ENCODE measurements at places on chromosomes 12 and 14.

DNA sequence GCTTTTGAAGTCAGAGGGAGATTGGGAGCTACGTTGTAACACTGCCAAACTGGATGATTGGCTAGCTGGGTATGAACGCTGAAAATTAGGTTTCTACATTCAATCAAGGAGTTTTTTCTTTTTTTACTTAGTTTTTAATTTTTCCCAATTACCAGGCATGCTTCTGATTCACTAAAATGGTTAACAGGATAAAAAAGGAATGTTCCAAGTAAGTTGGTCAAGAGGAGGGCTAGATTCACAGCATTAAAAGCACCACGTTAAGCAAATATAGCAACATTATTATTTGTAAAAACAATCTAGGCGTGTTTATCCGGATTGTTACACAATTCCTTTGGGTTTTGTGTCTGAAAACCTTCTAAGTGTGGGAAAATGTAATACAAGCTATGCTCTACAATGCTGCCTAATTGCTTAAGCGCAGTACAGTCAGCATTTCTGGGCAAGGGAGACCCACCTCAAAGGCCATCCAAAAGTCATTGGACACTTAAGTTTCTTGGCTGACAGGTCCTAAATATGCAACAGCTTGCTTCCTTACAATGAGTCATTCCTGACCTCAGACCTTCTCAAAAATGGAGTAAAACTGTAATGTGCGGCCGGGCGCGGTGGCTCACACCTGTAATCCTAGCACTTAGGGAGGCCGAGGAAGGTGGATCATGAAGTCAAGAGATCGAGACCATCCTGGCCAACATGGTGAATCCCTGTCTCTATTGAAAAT, 1.2 kb downstream of the RPLP0 start:
- peaks cover 51% of the 10 kb centered on the region for H3K36me3 ChIP-seq
- peak overlapping the region; percentile 98 for H3K27ac ChIP-seq
- peaks cover 48% of the 10 kb centered on the region for H3K4me1 ChIP-seq
- DNase-seq = no peak
- no peaks in the 10 kb centered on the region for H3K27me3 ChIP-seq

- no peaks in the 10 kb centered on the region for H3K27me3 ChIP-seq
- H3K4me1 ChIP-seq = peaks cover 87% of the 10 kb centered on the region
- H3K4me3 ChIP-seq = peak overlapping the region; percentile 79
- peak overlapping the region; percentile 98 for H3K27ac ChIP-seq
- no peaks in the 10 kb centered on the region for H3K36me3 ChIP-seq
Measured at GRCh38 chr14:104657563-104658324, 31.7 kb upstream of the INF2 start.

GRCh38 chr14:63565448-63565847, 22.3 kb upstream of the PPP2R5E start:
- no peak overlapping the region for H3K4me3 ChIP-seq
- H3K27me3 ChIP-seq = peaks cover 9% of the 10 kb centered on the region
- no peak overlapping the region for H3K27ac ChIP-seq
- DNase-seq = no peak

DNA sequence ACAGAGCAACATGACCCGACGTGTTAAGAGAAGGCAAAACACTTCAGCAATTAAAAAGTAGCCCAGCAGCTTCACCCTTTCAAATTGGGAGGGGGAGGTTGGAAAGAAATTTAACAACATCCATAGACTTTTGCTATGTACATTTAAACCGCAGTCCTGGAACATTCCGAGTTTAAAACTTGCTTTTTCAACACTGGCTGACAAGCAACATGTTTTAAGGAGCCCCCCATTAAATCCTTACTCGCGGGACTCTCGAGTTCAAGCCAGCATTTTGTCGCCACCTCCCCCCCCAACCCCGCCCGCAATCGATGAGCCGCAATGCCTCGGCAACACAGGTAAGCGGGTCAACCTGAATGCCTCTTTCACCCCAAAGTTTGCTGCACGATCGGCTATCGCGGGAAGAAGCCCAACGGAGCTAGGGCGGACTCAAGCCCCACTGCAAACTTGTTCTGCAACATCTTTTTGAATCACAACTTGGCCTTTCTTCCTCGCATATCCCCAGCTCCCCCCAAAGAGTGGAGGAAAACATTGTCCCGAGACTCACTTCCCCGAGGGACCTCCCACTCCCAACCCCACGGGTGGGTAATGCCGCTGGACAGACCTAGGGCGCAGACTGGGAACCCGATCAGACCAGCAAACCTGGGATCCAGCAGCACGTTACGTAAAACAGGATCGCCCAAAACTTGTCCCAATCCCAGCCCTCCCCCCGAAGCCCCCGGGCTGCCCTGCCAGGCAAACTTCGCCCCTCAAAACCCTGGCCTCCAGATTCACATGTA, 777 bp downstream of the ZFP36L1 start:
- H3K27ac ChIP-seq = peak overlapping the region; percentile 99
- peak overlapping the region; percentile 100 for H3K4me3 ChIP-seq
- H3K27me3 ChIP-seq = no peaks in the 10 kb centered on the region
- peaks cover 39% of the 10 kb centered on the region for H3K4me1 ChIP-seq

- H3K27ac ChIP-seq = no peak overlapping the region
- H3K4me3 ChIP-seq = no peak overlapping the region
- no peaks in the 10 kb centered on the region for H3K36me3 ChIP-seq
- no peak for DNase-seq
Measured at GRCh38 chr12:124289634-124290600, 5.0 kb upstream of the RFLNA start.

- H3K27ac ChIP-seq = no peak overlapping the region
- no peaks in the 10 kb centered on the region for H3K4me1 ChIP-seq
Measured at GRCh38 chr12:52715416-52715815, 12.1 kb upstream of the KRT77 start.

DNA sequence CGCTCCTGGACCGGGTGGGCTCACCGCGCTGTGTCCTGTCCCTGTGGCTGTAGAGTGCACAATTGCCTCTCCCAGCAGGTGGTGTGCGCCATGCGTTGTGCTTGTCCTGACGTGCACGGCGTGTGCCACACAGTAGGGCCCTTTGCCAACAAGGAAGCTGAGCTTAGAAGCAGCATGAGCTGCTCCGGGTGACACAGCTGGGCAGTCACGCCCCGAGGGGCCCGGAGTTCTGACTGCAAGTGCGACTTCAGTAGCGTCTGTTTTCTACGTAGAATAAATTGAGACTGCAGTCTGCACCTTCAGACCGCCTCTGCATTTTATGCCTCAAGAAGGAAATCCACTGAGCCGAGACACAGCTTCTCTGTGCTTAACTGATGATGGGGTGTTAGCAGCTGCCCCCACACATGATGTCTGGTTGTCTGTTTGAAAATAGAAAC, 81.6 kb downstream of the ADGRD1 start:
- no peak overlapping the region for H3K27ac ChIP-seq
- H3K36me3 ChIP-seq = no peaks in the 10 kb centered on the region
- no peak overlapping the region for H3K4me3 ChIP-seq
- DNase-seq = no peak

GRCh38 chr12:25472453-25472852, 80.6 kb downstream of the LMNTD1 start:
- H3K27me3 ChIP-seq = no peaks in the 10 kb centered on the region
- no peak overlapping the region for H3K4me3 ChIP-seq
- H3K36me3 ChIP-seq = no peaks in the 10 kb centered on the region
- DNase-seq = no peak
- no peak overlapping the region for H3K27ac ChIP-seq
- no peaks in the 10 kb centered on the region for H3K4me1 ChIP-seq

- no peak for DNase-seq
- H3K4me1 ChIP-seq = no peaks in the 10 kb centered on the region
- no peaks in the 10 kb centered on the region for H3K36me3 ChIP-seq
- H3K27me3 ChIP-seq = peaks cover 22% of the 10 kb centered on the region
Measured at GRCh38 chr12:90938451-90938850, 16.5 kb downstream of the CCER1 start.
